NCI-H69 (cell line): ENCODE measurements at places on chromosomes 13 and 19.
A peak's percentile ranks its signal among the peaks of the same experiment; 100 is the strongest.

- DNase-seq, result peak; percentile 92
Observed at GRCh38 chr19:55447421-55448174, 4.5 kb upstream of the SHISA7 start.

DNA sequence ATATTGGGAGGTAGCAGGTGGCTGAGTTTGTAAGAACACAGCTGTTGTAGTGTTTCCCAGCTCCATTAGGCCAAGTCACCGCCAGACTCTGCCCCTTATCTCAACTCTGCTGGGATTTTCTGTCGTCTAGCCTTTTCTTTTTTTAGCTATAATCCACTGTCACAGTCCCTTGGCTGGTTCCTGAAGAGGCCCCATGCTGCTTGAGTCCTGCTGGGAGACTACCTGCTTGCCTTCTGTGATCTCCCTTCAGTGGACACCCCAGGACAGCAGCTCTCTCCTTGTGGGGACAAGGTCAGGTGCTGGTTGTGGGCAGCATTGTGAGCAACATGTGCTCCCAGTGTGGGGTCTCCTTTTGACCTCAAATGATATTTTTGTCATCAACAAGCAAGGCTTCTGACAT is 195.0 kb upstream of the ATXN8OS start:
- DNase-seq, result peak; percentile 73

GRCh38 chr19:5991244-5991838 is 13.4 kb upstream of the RANBP3 start:
- DNase-seq, result no peak

DNA sequence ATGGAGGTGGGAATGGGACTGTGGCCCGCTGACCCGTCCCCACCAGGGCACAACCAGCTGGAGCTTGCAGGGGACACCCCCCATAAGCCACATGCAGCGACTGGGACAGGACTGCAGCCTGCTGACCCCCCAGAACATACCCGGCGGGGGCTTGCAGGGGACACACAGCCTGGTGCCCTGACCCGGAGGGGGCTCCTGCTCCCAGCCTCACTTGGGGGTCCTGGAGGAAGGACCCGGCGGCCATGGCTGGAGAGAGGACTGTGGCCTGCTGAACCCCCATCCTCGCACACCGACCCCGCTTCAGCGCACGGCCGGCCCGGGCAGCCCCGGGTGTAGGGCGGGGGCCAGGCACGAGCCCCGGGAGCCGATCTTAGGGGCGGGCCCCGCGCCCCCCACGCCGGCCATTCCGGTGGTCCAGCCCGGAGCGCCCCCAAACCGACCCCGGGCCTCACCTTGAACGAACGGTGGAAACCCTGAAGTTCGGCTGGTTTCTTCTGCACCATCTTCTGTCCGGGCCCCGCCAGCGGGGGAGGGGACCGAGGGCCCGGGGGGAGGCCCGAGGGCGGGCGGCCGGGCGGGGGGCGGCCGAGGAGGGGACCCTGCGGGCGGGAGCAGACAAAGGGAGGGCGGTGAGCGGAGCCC is 574 bp downstream of the MKNK2 start:
- peak; percentile 66 for DNase-seq

- peak; percentile 57 for DNase-seq
Observed at GRCh38 chr13:111845621-111846351, 221.2 kb upstream of the SOX1 start.

DNA sequence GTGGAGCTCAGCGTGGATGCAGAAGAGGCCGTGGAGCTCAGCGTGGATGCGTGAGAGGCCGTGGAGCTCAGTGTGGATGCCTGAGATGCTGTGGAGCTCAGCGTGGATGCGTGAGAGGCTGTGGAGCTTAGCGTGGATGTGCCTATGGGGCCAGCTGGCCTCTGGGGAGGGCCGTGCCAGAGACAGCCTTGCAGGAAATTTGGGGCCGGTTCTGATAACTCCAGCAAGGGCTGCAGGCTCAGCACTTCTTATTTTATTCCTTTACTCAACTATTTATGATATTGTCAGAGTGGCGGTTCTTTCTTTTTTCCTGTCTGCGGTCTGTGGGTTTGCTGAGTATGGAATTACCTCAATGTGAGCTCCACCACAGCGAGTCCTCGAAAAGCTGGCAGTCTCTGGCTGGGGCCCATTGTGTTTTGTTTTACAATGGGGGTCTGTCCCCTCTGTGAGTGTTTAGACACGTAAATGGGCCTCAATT is 17.8 kb upstream of the TMEM255B start:
- DNase-seq, result no peak

DNA sequence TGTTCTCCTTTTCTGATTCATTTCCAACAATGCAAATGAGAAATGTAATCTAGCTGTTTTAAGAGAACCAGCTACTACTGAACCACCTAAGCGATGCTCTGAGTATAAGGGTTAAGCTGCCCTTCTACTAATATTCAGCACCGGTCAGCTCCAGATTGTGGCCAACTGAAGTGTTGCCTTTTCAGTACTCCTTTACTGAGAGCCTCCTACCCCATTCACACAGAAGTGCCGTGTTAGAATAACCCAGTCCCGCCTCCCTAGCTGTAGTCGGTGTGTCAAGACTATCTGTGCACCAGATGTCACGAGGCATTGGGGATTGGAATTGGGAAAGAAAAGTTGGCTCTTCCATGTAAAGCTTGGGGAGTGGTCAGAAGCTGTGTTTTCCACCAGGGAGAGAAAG is 45.4 kb downstream of the FAM124A start:
- no peak for DNase-seq

DNA sequence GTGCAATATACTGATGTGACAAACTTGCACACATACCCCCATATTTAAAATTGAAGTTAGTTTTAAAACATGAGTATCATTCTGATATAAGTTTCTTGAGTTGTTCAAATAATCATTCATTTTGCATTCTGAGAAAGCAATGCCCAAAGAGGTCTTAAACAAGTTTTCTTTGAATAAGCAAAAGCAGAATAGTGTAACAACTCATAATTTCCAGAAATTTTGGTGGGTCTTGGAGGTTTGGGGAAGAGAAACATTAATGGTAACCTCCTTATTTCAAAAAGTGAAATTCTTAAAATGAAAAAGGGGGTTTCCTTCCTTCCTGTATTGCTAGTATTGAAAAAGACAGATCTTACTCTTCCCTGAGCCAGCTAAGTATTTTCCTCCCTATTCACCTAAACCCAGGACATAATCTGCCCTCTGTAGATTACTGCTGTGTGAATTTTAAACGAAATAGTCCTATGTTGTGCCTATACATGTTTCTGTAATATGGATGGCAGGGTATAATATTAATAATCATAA is 30.4 kb downstream of the SLC25A15 start:
- no peak for DNase-seq

GRCh38 chr13:44768239-44768638 is 192.1 kb upstream of the TSC22D1 start:
- DNase-seq, result no peak

DNA sequence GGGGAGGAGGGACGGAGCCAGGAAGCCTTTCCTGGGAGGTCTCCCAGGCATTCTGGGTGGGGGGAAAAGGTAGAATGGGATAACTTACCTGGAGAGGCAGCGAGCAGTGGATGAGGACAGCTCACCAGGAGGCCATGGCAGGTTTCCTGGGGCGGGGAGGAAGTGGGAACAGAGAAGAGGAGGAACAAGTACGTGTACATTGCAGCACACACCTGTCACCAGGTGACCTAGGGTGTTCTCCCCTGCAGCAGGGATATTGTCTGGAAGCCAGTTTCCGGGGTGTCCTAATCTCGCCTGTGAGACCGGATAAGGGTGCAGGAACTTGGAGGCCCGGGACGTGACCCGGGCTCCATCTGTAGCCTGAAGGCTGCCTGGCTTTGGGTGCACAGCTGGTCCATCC is at the start of gene FUT3:
FUT3 (minus strand) TSS at position 148 of the 400 bp plus-strand sequence.
- no peak for DNase-seq

DNA sequence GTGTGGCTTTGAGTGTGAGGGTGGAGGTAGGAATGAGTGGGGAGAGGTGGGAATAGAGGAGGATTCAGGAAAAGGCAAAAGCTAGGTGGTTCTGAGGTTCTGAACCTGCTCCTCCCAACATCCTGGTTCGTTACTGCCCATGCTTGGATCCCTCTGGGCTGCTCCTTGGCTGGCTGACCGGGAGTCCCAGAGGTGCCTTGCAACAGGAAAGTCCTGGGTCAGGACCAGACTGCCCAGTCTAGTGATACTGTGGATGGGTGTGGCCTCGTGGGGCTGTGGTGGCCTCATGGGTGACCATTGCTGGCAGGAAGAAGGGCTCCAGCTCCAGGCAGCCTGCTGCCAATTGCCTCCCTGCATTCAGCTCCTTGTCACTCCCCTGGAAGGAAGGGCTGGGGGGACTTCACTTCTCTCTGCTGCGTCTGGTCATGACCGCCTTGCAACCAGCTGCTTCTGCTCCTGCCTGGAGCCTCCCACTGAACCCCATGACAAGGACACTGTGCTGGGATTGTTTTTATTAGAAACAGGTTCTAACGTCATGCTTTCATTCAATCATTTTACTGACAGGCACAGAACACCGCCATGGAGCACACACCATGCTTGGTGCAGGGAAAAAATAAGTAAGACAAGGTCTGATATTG is 61.5 kb upstream of the UBL3 start:
- no peak for DNase-seq

GRCh38 chr13:67914535-67914934 is 684.4 kb upstream of the PCDH9 start:
- DNase-seq, result no peak

GRCh38 chr13:98771838-98772611 is 19.6 kb upstream of the SLC15A1 start:
- DNase-seq, result peak; percentile 11

- DNase-seq, result peak; percentile 84
Observed at GRCh38 chr13:113493315-113493951, 2.9 kb upstream of the DCUN1D2 start.

DNA sequence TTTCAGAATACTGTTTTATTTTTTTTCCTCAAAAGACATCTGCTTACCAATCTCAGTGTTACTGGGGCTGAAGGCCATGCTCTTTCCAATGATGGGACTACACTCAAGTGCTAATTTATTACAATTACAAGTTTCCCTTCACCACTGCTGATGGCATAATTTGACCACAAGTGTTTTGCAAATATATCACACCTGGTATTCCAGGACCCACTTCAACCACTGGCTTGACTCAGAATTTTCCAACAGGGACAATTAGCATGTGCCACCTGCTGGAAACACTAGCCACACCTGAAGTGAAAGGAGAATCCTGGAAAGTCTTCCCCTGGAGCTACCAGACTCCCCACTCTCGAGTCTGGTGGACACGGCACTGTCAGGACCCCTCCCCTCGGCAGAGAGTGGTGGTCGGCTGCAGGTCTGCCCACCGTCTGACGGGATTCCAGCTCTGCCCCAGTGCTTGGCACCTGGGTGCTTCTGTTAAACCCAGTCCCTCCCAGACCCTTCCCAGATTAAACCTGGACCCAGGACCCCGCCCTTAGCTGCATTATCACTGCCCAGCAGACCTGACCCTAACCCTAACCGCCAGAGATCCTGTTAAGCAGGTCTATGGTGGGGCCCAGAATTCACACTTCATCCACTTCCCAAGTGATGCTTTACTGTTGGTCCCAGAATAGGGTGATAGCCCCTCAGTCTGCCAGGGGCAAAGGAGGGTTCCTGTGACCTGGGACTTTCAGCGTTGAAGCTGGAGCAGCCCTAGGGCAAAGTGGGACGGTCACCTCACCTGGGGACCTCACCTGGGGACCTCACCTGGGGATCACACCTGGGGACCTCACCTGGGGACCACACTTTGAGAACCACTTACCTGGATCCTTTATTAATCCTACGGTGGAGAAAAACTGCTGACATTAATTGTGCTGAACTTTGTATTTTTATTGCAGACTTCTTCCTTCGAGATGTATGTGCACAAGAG is 17.6 kb upstream of the RASA3 start:
- DNase-seq, result peak; percentile 83

DNA sequence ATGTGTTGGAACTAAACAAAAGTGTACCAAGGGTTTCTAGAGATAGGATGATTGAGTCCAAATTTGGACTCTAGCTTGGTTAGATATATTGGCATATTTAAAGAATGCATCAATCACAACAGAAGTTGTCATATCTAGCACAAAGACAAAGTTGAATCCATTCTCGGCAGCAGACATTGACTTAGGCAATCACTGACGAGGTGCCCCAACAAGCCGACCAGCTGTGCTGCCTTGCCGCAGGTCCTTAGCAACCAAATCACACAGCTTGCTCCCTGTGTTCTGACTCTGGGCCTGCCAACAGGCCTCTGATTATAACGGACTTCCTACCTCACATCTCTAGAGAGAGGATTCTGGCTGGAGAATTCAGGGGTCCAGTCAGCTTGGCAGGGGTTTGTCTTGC is 208.7 kb downstream of the MTUS2 start:
- no peak for DNase-seq

DNA sequence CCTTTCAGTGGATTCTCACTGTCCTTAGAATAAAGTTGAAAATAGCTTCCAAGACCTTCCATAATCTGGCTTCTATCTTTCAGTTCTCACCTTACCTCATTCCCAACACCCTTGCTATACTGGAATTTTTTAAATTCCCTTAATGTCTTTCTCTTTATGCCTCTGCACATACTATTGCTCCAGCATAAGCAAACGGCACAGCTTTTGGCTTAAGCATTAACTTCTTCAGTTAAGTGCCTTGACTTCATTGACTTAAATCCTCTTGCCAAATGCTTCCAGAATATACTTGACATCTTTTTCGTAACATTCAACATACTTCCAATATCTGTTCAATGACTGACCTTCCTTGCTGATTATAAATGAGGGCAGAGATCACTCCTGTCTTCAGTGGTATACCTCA is 34.0 kb downstream of the SERPINE3 start:
- no peak for DNase-seq

GRCh38 chr19:42153672-42154433 is 21.6 kb upstream of the POU2F2 start:
- peak; percentile 25 for DNase-seq

GRCh38 chr19:40150170-40150569 is 41.1 kb upstream of the MAP3K10 start:
- no peak for DNase-seq

GRCh38 chr19:51702825-51703574 is 9.9 kb downstream of the SPACA6 start:
- peak; percentile 41 for DNase-seq

- peak; percentile 62 for DNase-seq
Observed at GRCh38 chr19:11142528-11143171, 12.9 kb downstream of the SPC24 start.

- DNase-seq, result no peak
Observed at GRCh38 chr13:109815651-109816050, 29.3 kb upstream of the IRS2 start.
